ENCODE measurements at places on chromosomes 1 and 21.
A peak's percentile ranks its signal among the peaks of the same experiment; 100 is the strongest.

- H3K27me3 ChIP-seq = peaks cover 10% of the 10 kb centered on the region
- H3K36me3 ChIP-seq = peaks cover 12% of the 10 kb centered on the region
- peaks cover 3% of the 10 kb centered on the region for H3K4me1 ChIP-seq
- H3K27ac ChIP-seq = no peak overlapping the region
Measured at GRCh38 chr1:231219422-231220401, 21.3 kb upstream of the GNPAT start.

DNA sequence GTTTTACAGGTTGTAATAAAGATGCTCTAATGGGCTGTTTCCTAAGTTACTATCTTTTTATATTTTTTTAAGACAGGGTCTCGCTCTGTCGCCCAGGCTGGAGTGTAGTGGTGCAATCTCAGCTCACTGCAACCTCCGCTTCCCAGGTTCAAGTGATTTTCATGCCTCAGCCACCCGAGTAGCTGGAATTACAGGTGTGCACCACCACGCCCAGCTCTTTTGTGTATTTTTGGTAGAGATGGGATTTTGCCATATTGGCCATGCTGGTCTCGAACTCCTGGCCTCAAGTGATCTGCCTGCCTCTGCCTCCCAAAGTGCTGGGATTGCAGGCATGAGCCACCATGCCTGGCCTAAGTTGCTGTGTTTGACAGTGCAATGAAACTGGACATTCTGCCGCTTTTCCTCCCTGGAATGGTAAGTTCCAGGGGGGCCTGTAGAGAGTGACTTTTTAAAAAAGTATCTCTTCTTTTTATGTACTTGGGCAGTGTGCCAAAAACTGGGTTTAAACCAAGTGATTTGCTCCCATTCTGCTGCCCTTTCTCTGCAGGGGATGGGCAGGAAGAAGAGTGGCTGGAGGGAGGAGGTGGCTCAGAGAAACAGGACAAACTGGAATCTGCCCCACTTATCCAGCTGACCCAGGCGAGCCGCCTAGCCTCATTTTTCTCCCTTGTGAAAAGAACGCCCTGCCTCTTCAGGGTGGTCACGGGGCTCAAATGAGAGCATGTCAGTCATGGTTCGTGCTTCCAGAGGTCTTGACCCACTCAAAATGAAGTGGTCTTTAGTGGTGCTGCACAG, 2.3 kb downstream of the SLC37A1 start:
- H3K4me3 ChIP-seq = no peak overlapping the region
- H3K4me1 ChIP-seq = peaks cover 46% of the 10 kb centered on the region
- H3K27me3 ChIP-seq = no peaks in the 10 kb centered on the region
- DNase-seq = no peak

GRCh38 chr1:235138821-235139220, 10.2 kb upstream of the TOMM20 start:
- H3K27ac ChIP-seq = peak overlapping the region; percentile 67
- H3K4me3 ChIP-seq = no peak overlapping the region
- peaks cover 21% of the 10 kb centered on the region for H3K4me1 ChIP-seq
- no peak for DNase-seq
- H3K27me3 ChIP-seq = no peaks in the 10 kb centered on the region

DNA sequence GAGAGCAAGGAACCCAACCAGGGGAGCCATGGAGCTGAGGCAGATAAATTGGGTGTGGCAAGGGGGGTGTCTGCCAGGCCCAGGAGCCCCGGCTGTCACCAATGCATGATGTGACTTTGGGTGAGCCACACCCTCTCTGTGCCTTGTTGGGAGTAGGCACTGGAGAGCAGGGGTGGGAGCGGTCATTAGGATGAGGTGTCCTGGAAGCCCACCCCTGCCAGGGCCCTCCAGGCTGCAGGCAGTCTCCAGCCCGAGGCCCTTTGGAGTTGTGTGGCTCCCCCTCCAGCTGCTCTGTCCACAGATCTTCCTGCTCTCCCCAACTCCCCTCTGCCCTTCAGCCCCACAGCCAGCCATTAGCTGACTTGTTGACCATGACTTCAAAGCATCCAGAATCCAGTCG, 11.4 kb downstream of the MX2 start:
- no peak overlapping the region for H3K4me3 ChIP-seq
- H3K4me1 ChIP-seq = peaks cover 37% of the 10 kb centered on the region
- H3K27me3 ChIP-seq = no peaks in the 10 kb centered on the region
- no peak for DNase-seq
- peak overlapping the region; percentile 46 for H3K27ac ChIP-seq

DNA sequence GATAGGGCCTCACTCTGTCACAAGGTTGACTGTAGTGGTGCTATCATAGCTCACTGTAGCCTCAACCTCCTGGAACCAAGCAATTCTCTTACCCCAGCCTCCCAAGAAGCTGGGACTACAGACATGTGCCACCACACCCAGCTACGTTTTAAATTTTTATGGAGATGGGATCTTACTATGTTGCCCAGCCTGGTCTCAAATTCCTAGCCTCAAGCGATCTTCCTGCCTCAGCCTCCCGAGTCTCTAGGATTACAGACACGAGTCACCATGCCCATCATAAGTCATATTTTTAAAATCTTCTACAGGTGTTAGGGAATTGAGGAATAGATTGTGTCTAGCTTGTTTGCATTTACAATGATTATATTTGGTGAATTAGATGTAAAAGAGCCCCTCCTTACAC, 127.0 kb downstream of the CCDC185 start:
- H3K4me3 ChIP-seq = no peak overlapping the region
- DNase-seq = no peak
- H3K36me3 ChIP-seq = no peaks in the 10 kb centered on the region
- no peak overlapping the region for H3K27ac ChIP-seq

DNA sequence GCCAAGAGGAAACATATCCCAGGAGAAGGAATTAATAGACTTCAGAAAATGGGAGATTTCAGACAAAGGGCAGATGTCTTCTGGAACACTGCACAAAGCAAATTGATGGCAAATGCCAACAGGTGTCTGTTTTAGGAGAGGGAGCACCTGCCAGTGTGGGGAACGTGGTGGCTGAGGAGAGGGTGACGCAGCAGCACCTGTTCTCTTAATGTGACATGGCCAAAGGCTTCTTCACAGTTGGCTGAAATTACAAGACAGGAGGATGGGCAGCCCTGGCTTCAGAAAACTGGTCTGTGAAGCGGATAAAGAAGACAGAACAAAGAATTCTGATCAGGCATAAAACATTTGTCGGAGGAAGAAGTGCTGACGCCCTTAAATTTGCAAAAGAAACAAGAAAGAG, 178.7 kb upstream of the RUNX1 start:
- peaks cover 24% of the 10 kb centered on the region for H3K4me1 ChIP-seq
- H3K36me3 ChIP-seq = no peaks in the 10 kb centered on the region
- H3K27me3 ChIP-seq = no peaks in the 10 kb centered on the region
- no peak for DNase-seq
- peak overlapping the region; percentile 94 for H3K27ac ChIP-seq

DNA sequence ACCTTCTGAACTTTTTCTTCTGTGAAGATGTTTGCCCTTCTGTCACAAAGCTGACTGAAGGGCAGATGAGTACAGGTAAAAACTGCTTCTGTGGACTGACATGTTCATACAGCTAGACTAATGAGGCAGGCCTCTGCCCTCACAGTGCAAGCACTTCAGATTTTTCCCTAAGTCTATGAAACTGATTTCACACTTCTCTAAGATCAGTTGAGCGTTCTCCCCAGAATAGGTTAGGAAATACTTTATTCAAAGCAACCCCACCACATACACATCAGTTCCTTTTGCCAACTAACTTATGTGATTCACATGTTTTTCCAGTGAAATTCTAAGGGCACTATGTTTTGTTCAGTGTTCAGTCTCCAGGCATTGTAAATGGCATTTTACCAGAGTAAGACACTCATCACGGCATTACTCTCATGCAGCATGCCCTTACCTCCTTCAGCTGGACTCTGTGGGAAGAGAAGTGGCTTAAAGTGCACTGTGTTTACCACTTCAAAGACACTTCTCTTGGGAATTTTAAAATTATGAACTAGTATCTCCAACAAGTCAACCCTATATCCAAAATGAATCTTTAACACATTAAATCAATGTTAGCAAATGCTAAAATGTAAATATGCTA, 5.4 kb upstream of the PSMG1 start:
- H3K36me3 ChIP-seq = peaks cover 4% of the 10 kb centered on the region
- peaks cover 7% of the 10 kb centered on the region for H3K4me1 ChIP-seq
- no peak overlapping the region for H3K4me3 ChIP-seq
- no peak for DNase-seq
- H3K27ac ChIP-seq = no peak overlapping the region

- no peak overlapping the region for H3K4me3 ChIP-seq
- no peaks in the 10 kb centered on the region for H3K27me3 ChIP-seq
- H3K4me1 ChIP-seq = no peaks in the 10 kb centered on the region
- no peaks in the 10 kb centered on the region for H3K36me3 ChIP-seq
- H3K27ac ChIP-seq = no peak overlapping the region
Measured at GRCh38 chr1:98133131-98133530, 212.3 kb upstream of the DPYD start.

DNA sequence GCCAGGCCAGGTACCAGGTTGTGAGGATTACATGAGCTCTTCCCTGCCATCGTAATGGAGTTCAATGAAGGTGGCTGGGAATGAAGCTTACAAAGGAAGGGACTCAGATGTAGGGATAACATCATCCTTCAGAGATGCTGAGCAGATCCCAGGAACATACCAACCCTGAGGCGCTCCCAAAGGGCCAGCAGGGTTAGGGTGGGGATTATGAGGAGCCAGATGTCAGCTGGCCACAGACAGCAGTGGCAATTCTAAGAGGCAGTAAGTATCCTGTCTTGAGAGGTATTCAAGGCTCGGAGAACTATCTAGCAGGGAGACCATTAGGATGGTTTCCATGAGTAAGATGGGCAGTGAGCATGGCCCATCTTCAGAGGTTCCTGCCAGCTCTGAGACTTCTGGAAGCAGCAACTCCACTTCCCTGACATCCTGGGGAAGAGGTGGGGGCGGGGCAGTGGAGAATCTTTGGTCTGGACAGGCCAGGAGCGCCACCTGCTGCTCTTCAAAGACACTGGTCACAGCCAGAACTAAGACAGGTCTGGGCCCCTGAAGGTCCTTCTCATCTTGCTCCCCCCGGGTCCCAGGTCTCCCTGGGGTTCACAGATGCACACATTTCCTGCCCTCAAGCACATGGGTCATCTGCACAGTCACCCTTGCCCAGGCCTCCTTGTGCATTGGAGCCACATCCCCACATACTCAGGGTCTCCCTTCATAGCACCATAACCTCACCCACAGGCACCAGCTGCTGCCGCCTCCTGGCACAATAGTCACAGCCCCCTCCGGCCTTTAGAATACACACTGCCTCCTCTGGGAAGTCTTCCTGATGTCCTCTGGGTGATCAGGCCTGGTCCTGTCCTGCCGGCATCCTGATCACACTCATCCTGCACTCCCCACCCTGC, 2.7 kb upstream of the SDC3 start:
- no peak overlapping the region for H3K4me3 ChIP-seq
- peaks cover 15% of the 10 kb centered on the region for H3K27me3 ChIP-seq
- no peaks in the 10 kb centered on the region for H3K36me3 ChIP-seq
- peak; percentile 18 for DNase-seq

GRCh38 chr1:15504436-15504835, 19.6 kb downstream of the CASP9 start:
- H3K27me3 ChIP-seq = no peaks in the 10 kb centered on the region
- no peaks in the 10 kb centered on the region for H3K4me1 ChIP-seq
- H3K4me3 ChIP-seq = no peak overlapping the region
- peaks cover 19% of the 10 kb centered on the region for H3K36me3 ChIP-seq
- DNase-seq = no peak

DNA sequence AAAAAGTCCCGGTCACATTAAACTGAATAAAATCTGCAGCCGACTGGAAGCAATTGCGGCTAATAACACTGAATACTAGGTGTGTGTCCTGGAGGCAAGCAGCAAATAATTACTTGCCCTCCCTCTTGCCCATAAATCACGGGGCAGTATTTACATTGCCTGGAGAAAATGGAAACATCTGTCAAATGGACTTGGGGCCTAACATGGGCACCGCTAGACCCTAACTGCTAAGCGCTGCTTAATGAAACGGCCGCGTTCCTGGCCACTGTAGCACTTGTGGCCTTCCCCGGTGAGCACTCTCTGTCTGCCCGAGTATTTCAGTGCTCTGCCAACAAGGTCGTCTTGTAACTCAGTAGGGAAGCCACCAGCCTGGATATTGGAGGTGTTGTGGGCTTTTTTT, 23.9 kb upstream of the KNCN start:
- no peaks in the 10 kb centered on the region for H3K27me3 ChIP-seq
- H3K36me3 ChIP-seq = peaks cover 38% of the 10 kb centered on the region

- H3K27me3 ChIP-seq = peaks cover 10% of the 10 kb centered on the region
- H3K36me3 ChIP-seq = no peaks in the 10 kb centered on the region
- no peak overlapping the region for H3K27ac ChIP-seq
Measured at GRCh38 chr1:213452501-213452900, 401.5 kb downstream of the RPS6KC1 start.

GRCh38 chr1:7680955-7681268, 90.2 kb upstream of the VAMP3 start:
- peaks cover 11% of the 10 kb centered on the region for H3K4me1 ChIP-seq
- H3K27me3 ChIP-seq = peaks cover 14% of the 10 kb centered on the region
- H3K27ac ChIP-seq = no peak overlapping the region
- DNase-seq = no peak

DNA sequence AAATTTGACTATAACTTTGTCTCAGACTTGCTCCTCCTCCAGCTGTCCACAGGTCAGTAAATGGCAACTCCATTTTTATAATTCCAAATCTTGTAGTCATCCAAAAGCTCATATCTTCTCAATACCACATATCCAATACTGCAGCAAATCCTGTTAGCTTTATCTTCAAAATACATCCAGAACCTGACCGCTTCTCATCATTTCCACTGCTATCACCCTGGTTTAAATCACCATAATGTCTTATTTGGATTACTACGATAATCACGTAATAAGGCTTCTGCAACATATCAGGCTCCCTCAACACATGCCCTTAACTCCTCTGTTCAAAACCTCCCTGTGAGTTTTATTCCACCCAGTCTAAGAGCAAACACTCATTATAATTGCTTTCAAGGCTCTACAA, 34.5 kb downstream of the ERO1B start:
- H3K27ac ChIP-seq = no peak overlapping the region
- no peaks in the 10 kb centered on the region for H3K27me3 ChIP-seq
- H3K4me3 ChIP-seq = no peak overlapping the region
- H3K36me3 ChIP-seq = peaks cover 16% of the 10 kb centered on the region
- DNase-seq = no peak

DNA sequence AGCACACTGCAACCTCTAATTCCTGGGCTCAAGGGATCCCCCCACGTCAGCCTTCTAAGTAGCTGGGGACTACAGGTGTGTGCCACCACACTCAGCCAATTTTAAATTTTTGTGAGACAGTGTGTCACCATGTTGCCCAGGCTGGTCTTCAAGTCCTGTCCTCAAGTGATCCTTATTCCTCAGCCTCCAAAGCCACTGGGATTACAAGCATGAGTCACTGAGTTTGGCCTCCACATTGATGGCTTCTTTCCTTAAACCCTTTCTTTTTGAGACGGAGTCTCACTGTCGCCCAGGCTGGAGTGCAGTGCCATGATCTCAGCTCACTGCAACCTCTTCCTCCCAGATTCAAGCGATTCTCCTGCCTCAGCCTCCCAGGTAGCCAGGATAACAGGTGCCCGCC, 7.6 kb downstream of the KPNA6 start:
- no peak for DNase-seq
- no peaks in the 10 kb centered on the region for H3K27me3 ChIP-seq
- no peak overlapping the region for H3K4me3 ChIP-seq
- peak overlapping the region; percentile 32 for H3K27ac ChIP-seq
